Spinal cord (tissue), 10 donors: ENCODE measurements at places on chromosomes 12 and 14. TPM values are rescaled to one million over a fixed set of nuclear protein-coding genes. Genes with fewer than 3 reads are reported as not detected.

The IGF1 gene
- total RNA-seq, result 20.4 TPM

DNA sequence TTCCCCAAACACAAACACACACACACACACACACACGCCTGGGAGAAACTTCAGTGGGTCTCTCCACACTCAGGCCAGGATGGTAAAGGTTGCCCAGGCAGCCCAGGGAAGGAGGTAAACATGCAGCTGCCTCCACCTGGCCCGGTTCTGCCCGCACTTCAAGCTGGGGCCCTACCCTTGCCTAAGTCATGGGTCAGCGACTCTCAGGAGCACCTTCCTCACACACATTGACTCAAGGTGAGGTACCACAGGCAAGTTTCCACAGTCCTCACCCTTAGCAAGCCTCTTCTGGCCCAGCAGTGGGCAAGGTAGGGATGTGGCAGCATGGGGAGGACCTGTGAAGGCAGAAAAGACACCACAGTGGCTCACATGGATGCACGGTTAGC lies 14.1 kb upstream of the FAIM2 start:
- no peak for DNase-seq

DNA sequence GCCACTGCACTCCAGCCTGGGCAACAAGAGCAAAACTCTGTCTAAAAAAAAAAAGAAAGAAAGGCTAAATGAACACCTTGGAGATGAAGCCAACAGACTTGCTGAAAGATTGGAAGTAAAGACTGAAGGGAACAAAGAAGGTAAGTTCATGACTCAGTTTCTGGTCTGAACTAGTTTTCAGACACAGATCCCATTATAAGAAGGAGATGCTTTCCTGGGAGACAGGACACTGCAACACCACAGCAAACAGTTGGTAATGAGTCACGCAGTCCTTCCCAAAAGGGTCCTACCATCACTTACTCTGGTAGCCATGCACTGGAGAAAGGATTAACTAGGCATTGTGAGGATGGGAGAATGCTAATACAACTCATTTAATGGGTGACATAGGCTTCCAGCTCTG lies 97.2 kb downstream of the SSPN start:
- no peak for DNase-seq

DNA sequence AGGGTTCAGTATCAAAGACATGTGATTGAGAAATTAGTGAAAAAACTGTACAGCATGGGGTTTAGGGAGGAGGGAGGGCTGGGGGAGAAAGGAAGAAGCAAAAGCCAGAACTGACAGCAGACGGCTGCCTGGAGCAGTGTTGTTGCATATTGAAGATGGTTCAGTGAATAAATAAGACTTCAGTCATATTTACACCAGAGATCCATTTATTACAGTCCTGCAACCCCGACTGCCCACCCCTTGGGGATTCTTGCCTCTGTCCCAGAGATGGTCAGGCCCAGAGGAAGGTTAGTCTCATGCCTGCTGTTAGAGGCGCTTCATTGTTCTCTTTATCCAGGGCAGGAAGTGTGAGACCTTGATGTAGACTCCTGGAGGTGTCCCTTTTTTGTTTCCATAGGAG lies 3.2 kb downstream of the GZMH start:
- no peak for DNase-seq

DNA sequence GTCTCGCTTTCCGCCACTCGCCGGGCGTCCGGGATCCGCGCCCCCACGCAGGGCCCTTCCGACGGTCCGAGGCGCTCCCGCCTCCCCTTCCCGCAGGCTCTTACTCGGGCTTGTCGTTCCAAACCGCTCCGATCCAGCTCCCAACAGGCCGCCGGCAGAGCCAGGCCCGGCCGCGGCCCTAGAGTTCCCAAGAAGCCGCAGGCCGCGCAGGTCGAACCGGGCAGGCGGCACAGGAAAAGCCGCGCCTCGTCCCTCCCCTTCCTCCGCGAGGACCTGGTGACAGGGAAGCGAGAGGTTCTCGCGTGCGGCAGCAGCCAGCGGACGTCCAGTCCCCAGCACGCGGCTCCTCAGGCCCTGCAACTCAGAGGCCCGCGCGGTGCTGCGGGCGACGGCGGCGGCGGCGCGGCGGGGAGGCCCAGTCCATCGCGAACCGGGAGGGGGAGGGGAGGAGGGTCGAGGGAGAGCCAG lies 272 bp downstream of the HECTD1 start:
- no peak for DNase-seq
